ENCODE measurements at places on chromosomes 1 and 21.

DNA sequence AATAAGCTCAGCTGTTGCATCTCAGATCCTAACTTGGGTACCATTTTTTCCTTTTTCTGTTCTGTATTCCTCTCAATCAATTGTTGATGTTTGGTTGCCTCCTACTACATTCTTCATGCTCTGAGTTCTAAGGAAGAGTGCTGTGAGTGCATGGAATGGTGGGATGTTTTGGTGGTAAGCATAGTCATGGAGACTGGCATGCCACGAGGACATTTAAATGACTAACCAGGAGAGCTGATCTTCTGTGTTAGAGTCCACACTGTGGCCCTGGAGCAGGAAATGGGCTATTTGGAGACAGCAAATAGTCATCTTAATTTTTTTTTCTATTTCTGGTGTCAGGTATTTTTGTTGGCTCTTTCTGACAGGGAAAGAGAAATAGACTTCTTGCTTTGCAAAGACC is 69.5 kb upstream of the HSD17B7 start:
- H3K27ac ChIP-seq, result no peak overlapping the region
- no peaks in the 10 kb centered on the region for H3K36me3 ChIP-seq
- H3K4me1 ChIP-seq, result peaks cover 2% of the 10 kb centered on the region
- H3K27me3 ChIP-seq, result peaks cover 28% of the 10 kb centered on the region
- no peak for DNase-seq

- peaks cover 2% of the 10 kb centered on the region for H3K4me1 ChIP-seq
- no peak overlapping the region for H3K4me3 ChIP-seq
- peaks cover 30% of the 10 kb centered on the region for H3K27me3 ChIP-seq
- no peak overlapping the region for H3K27ac ChIP-seq
Measured at GRCh38 chr1:30232288-30232899, 491.0 kb downstream of the MATN1 start.

DNA sequence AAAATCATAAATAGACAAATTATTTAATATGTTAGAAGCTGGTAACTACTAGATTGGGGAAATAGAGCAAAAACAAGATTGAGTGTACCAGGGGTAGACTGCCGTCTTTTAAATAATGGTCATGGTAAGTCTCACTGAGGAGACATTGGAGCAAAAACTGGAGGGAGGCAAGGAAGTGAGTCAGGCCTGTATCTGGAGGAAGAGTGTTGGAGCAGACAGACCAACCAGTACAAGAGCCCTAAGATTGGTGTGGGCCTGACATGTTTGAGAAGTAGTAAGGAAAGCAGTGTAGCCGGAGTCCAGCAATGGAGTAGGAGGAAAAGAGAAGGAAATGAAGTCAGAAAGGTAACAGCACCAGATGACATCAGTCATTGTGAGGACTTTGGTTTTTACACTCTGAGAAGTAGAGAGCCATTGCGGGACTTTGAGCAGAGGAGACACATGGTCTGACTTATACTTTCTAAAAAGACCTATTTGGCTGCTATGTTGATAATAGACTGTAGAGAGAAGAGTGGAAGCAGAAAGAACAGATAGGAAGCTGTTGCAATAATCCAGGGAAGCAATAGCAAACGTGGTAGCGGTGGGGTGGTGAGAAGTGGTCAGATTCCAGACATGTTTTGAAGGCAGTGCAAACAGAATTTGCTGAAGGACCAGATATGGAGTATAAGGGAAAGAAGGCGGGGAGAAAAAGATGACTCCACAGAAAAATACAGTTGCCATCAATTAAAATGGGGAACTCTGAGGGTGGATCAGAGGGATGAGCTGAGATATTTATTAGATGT is 44.7 kb upstream of the GJA5 start:
- H3K36me3 ChIP-seq, result peaks cover 3% of the 10 kb centered on the region
- H3K4me1 ChIP-seq, result no peaks in the 10 kb centered on the region
- H3K27ac ChIP-seq, result no peak overlapping the region
- H3K4me3 ChIP-seq, result no peak overlapping the region
- H3K27me3 ChIP-seq, result peaks cover 5% of the 10 kb centered on the region
- no peak for DNase-seq

DNA sequence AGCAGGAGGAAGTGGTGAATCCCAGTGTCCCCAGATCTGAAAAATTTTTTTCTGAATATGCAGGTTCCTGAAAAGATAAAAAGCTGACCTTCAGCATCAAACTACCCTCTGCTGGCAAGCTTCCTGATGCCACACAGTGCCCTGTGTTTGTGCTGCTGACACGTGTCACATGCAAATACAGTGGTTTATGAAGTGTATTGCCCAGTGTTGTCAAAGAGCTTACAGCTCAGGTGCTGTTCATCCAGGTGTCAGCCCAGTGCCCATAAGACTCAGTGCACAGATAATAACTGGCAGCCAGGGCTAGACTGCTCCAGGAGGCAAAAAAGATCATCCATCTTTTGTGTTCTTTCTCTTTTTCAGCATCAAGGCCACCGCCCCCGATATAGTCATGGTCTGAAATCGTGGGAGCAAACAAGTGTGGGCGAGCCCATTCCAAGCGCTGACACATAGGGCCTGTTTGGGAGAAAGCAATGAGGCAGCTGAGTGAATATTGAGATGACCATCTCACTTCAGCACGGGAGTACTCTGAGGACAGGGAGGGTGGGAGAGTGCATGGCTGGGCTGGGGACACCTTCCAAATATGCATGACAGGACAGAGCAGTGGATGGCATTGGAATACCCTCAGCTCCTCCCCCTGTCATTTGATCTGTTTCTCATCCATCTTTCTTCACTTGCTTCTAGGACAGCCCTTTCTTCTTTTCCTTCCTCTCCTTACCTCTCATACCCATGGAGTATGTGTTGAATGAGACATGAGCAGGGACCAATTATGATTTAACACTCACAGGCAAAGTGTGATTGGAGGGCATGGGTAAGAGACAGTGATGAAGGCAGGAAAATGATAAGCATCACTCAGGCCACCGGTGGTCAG is 6.4 kb upstream of the KCNK1 start:
- no peak for DNase-seq
- H3K27ac ChIP-seq, result no peak overlapping the region
- no peaks in the 10 kb centered on the region for H3K36me3 ChIP-seq
- no peak overlapping the region for H3K4me3 ChIP-seq

DNA sequence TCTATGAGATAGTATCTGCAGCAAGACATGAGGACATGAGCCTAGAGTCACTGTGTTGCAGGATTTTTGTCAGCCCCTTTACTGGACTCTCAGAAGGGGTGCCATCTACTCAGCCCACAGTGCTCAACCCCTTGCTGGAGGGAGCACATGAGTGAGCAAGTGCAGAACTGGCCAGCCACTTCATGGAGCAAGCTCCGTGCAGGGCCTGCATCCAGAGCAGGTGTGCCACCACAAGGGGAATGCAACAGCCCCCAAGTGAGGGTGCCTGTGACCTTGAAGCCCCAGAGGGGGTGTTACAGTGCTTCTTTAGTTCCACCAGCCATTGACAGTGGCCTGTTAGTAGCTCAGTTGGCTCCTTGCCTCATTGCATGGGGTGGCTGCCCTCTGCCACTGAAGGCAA is 649.7 kb downstream of the PLPP3 start:
- no peak for DNase-seq
- H3K27ac ChIP-seq, result no peak overlapping the region
- no peaks in the 10 kb centered on the region for H3K36me3 ChIP-seq
- H3K4me3 ChIP-seq, result no peak overlapping the region

GRCh38 chr1:74937176-74937575 is 197.0 kb upstream of the LHX8 start:
- no peaks in the 10 kb centered on the region for H3K27me3 ChIP-seq
- H3K36me3 ChIP-seq, result no peaks in the 10 kb centered on the region
- DNase-seq, result no peak

DNA sequence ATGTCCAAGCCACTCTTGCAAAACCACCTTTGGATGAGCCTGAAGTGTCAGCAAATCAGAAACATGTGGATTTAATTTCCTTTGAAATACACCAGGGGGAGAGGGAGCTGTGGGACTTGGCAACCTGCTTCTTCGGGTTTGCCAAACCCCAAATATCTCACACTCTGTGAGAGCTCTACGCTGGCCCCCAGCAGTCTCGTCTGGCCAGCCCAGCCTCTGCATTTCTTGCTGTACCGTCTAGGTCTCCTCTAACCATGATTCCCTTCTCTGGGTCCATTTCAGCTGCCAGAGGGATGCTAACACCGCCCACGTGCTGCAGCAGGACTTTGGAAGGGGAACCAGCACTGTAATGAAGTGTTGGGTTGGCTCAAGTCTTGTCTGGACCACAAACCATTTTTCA is 114.6 kb downstream of the MRPS6 start:
- H3K27ac ChIP-seq, result no peak overlapping the region
- H3K4me3 ChIP-seq, result no peak overlapping the region
- H3K4me1 ChIP-seq, result no peaks in the 10 kb centered on the region
- DNase-seq, result no peak
- no peaks in the 10 kb centered on the region for H3K36me3 ChIP-seq
- H3K27me3 ChIP-seq, result no peaks in the 10 kb centered on the region

GRCh38 chr1:209611771-209612570 is 28.5 kb downstream of the CAMK1G start:
- no peak overlapping the region for H3K4me3 ChIP-seq
- no peaks in the 10 kb centered on the region for H3K27me3 ChIP-seq
- peaks cover 2% of the 10 kb centered on the region for H3K36me3 ChIP-seq
- no peak for DNase-seq
- H3K4me1 ChIP-seq, result peaks cover 6% of the 10 kb centered on the region

DNA sequence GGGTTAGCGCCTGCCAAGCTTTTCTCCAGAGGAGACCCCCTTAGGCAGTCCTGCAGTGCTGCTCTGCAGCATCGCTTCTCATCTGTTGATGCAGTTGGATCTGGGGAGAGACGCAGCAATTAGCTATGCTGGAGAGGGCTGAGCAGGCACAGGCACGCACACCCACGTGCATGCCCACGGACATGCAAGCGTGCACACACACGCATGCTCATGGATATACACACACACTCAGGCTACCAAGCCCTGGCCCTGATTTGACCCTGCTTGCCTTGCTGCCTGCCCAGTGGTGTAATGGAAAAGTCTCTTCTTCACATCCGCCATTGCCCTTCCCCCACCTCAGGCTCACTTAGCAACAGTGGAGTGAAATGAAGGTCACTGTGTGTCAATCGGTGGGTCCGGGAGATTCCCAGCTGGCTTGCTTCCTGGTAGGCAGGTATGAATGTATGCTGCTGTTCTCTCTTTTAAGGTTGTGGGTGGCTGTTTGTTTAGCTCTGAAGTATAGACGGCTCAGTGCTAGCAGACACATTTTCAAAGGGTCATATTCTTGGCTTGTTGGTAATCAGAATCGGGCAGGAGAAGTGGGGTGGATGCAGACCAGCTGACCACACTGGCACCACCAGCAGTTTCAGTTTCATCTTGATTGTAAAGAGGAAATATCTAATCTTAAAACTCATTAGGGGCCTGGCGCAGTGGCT is 9.5 kb downstream of the ATP1B1 start:
- H3K4me1 ChIP-seq, result peaks cover 8% of the 10 kb centered on the region
- H3K27ac ChIP-seq, result peak overlapping the region; percentile 32
- no peak for DNase-seq
- peaks cover 10% of the 10 kb centered on the region for H3K27me3 ChIP-seq
- H3K4me3 ChIP-seq, result peak overlapping the region; percentile 49

Data from T-helper 17 cell (primary cell).